Motor neuron (in vitro differentiated cells): ENCODE measurements at places on chromosomes 3 and 15.

DNA sequence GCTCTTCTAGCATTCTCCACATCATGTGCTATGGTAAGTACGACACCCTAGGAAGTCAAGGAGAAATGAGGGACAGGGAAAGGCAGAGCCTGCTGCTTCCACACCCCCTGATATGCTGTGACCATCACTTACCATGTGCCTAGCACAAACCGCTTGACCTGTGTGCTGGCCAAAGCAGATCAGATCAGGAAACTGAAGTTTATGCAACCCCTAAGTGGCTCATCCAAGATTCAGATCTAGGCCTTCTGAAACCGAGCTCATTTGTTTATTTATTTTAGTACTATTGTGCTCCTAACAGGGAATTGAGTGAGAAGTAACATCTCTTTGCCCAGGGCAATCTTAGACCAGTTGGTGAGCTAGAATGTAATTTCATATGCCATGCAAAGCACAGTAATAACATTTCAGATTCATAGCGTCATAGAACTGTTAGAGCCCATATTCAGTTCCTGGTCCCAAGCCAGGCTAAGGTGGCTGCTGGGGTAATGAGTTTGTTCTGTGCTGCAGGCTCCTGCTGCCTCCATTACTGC is at the start of gene RTP2:
Gene RTP2, minus strand, starts transcription at position 51 of the 527 bp plus-strand sequence. CDS start 429 bp downstream, outside the sequence.
- no peak for ATAC-seq

- ATAC-seq = no peak
These were observed 30.7 kb upstream of the PPM1L start for GRCh38 chr3:160725338-160725737.

DNA sequence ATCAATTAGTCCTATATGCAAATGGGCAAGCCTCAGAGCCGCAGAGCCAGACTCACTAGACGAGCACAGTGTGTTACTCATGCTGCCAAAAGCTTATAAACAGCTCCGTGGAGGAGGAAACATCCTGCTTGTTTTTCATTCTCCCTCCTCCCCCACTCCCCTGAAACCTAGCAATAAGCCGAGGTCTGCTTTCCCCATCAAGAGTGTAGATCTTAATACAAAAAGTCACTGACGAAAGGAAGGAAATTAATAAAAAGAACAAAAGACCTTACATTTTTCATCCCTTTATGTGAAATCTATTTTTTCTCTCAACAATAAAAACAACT is 88.5 kb downstream of the XXYLT1 start:
- peak; percentile 69 for ATAC-seq

GRCh38 chr15:57418635-57419034 is 42.3 kb downstream of the CGNL1 start:
- no peak for ATAC-seq

- no peak for ATAC-seq
These were observed 835 bp upstream of the TTLL3 start for GRCh38 chr3:9809239-9809614.

- peak; percentile 95 for ATAC-seq
These were observed 46.7 kb downstream of the UBE3A start for GRCh38 chr15:25391971-25392721.

DNA sequence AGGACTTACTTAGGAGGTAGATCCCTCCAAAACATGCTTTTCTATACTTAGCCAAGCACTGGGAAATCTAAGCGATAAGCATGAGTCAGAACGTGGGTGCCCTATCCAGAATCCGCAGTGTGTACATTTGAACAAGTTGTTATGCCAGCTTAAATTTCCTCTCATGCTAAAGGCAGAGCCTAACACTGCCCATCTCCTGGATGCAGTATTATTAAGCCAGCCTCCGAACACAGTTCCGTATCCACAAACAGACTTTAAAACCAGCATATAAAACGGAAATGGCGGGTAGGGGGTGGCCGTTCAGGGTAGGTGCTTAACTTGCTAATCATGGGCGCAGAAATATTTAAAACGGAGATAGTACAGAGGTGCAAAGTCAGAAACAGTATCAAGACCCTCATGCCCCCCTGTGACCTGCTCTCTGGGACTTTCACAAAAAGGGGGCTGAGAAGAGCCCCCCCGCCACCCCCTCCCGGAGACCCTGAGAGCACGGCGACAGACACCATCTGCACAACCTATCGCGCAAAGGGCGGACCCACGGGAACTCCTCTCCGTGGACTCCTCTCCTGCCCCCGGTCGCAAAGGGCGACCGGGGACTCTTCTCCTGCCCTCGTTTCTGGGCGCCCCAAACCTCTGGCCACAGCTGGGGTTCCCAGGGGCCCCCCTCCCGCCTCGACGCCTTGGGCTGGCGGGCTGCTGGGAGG is 889 bp upstream of the LRRIQ4 start:
- ATAC-seq = peak; percentile 53

DNA sequence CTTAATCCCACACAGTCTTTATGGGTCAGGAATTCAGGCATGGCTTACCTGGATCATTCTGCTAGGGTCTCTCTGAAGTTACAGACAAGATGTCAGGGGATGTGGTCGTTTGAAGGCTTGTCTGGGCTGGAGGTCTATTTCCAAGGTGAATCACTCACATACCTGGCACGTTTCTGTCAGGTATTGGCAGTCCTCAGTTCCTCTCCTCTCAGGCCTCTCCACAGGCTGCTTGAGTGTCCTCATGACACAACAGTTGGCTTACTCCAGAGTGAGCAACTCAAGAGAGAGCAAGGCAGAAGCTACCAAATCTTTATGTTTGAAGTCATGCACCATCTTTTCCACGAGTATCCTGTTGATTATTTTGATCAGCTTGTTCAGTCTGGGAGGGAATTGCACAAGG is 43.9 kb upstream of the PARP14 start:
- no peak for ATAC-seq

GRCh38 chr3:71906976-71907375 is 122.0 kb upstream of the PROK2 start:
- no peak for ATAC-seq

DNA sequence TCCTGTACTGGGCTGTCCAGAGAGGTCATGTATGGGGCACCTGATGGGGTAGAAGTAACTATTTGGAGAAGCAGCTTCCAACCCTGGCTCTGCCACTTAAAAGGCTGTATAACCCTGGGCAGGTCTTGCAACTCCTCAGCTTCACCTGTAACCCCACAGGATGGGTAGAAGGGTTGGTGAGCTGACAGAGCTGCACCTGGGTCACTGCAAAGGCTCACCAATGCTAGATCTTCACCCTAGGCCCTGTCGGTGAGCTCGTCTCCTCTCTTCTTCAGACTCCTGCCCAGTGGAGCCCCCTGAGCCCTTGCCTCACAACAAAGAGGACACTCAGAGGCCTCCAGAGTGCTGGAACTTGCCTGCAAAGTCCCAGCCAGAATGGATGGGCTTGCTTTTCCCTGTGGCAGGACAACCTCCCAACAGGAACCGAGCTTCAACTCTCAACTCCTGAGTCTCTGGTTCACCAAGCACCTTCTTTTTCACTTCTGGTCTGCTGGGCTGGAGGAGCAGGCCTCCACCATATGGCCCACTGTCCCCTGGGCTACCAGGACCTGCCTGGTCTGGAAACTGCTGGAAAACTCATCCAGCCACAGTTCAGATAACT is 45.9 kb downstream of the XXYLT1 start:
- no peak for ATAC-seq

DNA sequence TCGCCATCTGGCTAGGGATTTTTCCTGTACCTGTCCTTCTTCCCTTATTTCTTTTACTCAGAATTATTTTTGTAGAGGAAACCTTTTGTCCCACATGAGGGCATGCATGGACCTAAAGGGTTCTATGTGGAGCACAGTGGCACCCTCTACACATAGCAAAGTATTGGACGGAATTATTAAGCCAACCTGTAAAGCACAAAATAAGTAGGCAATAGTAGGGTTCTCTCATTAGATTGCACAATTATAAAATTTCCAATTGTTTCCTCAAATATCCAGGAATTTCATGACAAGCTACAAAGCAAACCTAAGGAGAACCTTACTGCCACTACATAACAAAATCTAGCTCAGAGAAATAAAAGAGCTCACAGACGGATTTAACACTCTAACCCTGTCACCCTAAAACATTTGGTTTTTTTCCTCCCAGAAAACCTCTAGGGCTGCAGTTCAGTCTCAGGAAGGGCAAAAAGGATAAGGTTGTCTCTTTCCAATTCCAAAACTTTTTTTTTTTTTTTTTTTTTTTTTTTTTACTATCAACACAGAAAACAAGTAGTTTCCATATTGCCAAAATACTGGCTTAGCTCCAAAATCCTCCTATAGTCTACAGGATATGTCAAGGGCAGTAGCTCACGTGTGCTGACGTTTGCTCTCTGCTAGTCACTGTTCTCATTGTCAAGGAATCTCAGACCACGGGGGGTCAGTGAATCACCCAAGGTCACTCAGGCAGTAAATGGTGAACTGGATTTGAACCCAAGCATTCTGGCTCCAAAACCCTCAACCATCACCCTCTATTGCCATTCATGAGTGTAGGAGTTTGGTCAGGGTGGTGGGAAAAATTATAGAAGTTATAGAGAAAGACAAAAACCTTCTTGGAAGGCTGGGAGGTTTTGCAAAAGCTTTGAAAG is 52.3 kb downstream of the NCEH1 start:
- peak; percentile 78 for ATAC-seq

- ATAC-seq = no peak
These were observed 1173.6 kb downstream of the OTOL1 start for GRCh38 chr3:162670181-162670580.

DNA sequence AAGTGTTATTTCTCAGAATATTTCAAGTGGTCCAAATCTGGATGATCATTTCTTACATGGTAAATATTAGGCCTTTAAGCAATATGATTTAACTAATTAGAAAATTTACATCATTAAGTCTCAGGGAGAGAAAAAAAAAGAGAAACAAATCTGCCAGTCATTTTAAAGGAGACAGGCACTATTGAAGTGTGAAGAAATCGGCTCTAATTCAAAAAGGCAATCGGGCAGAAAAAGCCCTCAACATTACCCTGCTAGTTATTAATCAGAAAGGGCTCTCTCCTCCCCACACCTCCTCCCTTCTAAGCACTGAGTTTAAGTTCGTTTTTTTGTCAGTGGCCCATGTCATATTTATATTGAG is 215.9 kb downstream of the MEIS2 start:
- no peak for ATAC-seq

DNA sequence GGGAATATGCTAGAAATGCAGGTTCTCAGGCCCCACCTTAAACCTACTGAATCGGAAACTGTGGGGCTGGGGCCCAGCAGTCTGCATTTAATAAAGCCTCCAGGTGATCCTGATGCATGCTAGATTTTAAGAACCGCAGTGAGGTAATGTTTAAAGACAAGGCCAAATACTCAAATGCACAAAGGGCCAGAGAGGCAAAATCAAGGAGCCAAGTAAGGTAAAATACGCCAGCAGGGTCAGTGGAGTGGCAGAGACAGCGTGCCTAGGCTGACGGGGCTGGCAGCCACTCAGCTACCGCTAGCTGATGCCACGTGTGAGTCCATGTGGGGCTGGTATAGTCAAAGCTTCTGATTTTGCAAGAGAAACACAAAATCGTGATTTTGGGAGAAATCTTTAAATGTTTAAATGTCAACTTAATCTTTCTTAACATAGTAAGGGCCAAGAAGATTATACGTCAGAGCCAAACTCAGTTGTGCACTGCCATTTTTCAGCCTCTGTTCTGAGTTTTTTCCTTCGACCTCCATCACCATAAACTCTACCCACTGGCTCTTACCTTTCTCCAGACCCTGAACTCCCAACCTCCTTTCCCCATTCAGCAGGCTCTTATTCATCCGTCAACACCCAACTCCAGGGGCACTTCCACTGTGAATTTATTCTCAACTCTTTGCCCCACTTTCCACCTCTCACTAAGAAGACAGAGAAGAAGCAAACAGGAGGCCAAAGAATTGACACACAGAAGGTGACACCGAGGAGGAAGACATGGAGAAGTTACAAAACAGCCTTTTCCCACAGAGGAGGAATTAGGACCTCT is 136.6 kb upstream of the RAD18 start:
- no peak for ATAC-seq

DNA sequence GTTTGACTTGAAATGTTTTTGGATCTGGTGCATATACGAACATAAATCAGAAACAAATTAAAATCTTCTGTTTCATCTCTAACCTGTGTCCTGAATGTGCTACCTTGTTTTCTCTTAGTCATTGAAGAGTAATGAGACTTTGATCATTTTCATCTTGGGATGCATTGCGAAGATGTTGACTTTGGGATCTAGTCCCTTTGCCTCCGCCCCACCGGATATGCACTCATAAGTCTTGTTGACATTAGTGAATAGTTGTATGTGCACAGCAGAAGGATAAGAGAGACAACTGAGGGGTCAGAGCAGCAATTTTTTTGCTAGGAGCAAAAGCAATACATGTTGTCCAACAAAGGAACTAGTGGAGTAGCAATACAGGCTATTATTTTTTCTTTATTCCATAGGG is 35.9 kb upstream of the SPRED1 start:
- ATAC-seq = peak; percentile 9

GRCh38 chr15:40098489-40099261 is 10.0 kb downstream of the BMF start:
- ATAC-seq = peak; percentile 91

DNA sequence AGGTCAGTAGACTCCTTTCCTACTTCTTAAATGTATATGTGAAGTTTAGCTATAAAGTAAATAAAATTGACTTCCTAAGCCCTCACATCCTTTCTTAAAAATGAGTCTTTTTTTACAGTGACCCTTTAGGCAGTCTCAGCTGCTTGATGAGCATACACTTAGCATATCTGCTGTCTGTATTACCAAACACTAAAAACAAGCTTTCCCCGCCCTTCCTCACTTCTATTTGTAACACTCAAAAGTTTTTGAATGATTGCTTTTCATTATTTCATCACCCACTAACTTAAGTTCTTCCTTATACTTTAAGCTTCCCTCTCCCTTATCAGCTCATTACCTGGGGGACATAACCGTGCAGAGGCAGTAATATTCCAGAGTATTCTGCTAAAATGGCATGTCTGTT is 89.4 kb downstream of the PLOD2 start:
- peak; percentile 35 for ATAC-seq

GRCh38 chr3:107498646-107499045 is 24.1 kb upstream of the BBX start:
- ATAC-seq = no peak

GRCh38 chr3:38723569-38724391 is 74.3 kb upstream of the SCN5A start:
- ATAC-seq = peak; percentile 28

- no peak for ATAC-seq
These were observed 97.7 kb upstream of the WNT5A start for GRCh38 chr3:55584716-55585368.

DNA sequence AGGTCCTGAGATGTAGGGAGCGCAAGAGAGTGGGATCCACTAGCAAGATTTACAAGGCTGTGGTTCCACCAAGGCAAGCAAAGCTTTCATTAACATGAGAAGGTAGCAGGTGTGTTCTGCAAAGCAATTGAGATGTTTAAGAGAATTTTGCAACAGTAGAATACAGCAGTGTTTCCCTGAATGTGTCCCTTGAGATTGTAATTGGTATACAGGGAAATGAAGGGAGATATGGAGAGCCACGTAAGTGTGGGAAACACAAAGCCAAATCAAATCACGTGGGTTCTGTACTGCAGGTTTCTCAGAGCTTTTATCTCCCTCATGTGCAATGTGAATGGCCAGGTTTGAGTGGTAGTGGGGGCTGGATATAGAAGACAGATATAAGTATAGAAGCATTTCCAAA is 67.3 kb downstream of the ATG7 start:
- ATAC-seq = no peak
